ENCODE measurements at places on chromosomes 11 and 22.

- peak; percentile 85 for DNase-seq
These were observed 26.3 kb downstream of the RGL4 start for GRCh38 chr22:23716811-23717801.

DNA sequence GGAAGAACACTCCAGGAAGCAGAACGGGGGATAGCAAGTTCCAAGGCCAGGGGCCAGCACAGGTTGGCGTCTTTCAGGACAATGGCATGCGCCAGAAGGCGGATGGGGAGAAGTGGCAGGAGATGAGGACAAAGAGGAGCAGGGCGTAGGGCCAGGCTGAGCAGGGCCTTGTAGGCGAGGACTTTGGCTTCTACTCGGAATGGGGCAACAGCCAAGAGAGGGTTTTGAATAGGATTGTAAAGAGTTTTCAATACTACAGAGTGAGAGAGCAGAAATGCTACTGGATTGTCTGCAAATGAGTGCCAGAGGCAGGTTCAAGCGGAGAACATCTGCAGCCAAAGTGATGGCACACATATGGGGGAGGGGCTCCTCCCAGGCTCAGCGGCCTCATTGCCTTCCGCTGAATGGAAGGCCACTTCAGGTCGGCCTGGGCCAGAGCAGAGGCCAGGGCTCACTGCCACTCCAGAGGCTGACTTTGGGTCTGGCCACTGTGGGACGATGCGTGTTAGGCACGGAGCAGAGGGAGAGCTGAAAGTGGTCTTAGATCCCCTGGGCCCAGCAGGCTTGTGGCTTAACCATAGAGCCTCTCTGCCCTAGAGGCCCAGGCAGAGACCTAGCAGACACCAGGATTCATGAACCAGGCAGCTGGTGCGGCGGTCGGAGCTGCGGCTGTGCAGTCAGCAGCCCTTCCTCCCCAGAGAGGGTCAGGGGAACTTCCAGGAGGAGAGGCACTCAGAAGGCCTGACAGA lies 118.2 kb downstream of the DSCAML1 start:
- DNase-seq = no peak

- no peak for DNase-seq
These were observed 14.0 kb upstream of the GDPD5 start for GRCh38 chr11:75539459-75540334.

DNA sequence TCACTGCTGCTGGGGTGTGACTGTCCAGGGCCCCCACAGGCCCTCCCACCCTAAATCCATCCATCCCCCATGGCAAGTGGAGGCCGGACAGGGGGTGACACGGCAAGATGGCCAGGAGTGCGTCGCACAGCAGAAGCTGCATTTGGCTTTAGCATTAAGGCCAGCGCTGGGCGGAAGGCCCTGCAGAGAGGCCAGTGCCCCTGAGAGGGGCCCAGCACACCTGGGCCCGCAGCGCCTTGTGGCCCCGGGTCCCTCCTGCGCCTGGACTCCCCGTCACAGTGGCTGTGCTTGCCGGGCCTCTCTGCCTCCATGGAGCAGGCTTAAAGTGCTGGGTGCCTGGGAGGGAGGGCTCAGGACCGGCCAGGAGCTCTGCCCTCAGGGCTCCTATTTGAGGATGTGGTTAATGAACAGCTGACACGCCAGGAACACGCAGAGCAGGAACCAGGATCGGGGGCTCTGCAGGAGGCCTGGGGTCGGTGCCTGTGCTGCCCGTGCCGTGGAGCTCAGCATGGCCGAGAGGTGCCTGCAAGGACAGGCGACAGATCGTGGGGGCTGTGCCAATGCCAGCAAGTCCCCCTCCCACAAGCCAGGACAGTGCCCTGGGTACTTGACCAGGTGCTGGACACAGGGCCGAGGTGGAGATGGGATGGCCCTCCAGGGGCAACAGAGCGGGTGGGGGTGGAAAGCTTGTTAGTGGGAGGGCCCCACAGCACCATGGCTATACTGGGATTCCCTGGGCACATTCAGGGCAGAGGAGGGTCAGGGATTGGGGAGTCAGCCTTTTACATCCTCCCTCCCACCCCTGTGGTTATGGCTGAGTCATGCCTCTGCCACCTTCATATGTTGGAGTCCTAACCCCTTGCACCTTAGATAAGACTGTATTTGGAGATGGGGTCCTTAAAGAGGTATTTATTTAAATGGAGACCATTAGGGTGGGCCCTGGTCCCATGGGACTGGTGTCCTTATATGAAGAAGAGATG lies 30.9 kb upstream of the CARS1 start:
- DNase-seq = no peak

- DNase-seq = peak; percentile 71
These were observed 11.1 kb downstream of the PPP6R3 start for GRCh38 chr11:68471360-68472340.

- no peak for DNase-seq
These were observed 33.0 kb upstream of the OR6M1 start for GRCh38 chr11:123839131-123839530.

DNA sequence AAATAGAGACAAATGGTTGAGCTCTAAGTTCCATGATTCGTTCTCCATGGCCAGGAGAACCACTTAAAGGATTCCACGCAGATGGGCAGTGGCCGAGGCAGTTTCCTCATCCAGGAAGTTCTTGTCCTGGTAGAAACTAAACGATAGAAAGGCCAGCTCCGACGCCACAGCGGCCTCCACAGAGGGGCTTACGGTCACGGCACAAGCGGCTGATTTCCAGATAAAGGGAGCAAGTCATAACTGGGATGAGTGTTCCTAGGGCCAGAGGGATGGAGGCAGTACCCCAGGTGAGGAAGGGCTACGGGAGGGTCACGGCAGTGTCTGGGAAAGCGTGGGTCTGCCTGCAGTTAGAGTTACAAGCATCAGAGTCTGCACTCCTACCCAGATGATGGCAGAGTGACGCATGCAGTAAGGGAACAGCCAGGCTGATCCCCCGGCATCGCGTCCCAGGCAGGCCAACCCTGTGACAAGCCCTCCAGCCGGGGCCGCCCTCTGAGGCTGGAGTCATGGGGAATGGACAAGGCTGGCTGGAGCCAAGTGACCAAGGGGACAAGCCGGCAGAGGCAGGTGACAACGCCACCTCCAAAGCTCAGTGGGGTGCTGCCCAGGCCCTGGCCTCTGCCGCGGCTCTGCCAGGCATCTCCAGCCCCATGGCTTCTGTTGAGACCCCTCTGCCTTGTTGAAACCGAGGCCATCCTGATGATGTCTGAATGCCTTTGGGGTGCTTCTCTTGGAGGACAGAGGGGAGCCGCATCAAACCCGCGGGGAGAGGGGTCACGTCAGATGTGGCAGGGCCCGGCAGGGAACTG lies 475.1 kb downstream of the BRD1 start:
- DNase-seq = no peak

DNA sequence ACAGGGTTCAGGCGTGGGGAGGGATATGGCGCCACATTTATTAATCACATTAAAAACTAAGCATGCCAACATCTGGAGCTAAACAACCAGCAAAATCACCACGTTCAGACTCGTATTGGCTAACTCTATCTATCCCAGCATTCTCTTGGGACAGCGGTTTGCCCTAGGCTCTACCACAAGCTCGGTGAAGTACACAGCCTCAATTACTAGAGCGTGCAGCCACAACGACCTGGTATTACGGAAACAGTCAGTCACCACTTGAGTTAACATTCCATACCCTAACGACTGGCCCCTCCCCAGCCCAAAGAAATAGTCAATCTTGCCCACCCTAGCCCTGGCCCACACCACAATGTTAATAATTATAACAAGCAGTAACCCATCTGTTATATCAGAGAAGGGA lies 32.1 kb downstream of the APOL5 start:
- no peak for DNase-seq

GRCh38 chr11:33889296-33889695 lies 2.6 kb downstream of the LMO2 start:
- no peak for DNase-seq

DNA sequence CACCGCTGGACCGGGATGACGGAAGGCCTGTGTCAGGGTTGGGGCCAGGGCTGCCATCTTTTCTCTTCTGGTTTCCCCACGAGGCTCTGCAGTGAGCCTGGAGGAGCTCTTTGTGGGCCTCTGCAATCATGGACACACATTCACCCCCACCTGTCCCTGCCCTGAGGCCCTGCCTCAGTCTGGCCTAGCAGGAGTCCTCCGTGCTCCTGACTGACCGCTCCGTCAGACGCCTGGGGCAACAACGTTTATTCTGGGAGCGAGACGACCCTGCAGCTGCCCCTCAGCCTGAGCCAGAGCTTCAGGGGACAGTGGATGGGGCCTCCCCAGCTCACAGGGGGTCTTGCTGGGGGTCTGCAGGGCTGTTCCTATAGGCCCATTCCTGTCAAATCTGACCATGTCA lies 8.2 kb upstream of the MYEOV start:
- DNase-seq = no peak

- no peak for DNase-seq
These were observed 26.0 kb upstream of the TCF20 start for GRCh38 chr22:42296381-42296853.

GRCh38 chr11:124898711-124899110 lies 1.0 kb upstream of the ROBO4 start:
- no peak for DNase-seq

- DNase-seq = no peak
These were observed 120.3 kb upstream of the FAT3 start for GRCh38 chr11:92104349-92104748.

DNA sequence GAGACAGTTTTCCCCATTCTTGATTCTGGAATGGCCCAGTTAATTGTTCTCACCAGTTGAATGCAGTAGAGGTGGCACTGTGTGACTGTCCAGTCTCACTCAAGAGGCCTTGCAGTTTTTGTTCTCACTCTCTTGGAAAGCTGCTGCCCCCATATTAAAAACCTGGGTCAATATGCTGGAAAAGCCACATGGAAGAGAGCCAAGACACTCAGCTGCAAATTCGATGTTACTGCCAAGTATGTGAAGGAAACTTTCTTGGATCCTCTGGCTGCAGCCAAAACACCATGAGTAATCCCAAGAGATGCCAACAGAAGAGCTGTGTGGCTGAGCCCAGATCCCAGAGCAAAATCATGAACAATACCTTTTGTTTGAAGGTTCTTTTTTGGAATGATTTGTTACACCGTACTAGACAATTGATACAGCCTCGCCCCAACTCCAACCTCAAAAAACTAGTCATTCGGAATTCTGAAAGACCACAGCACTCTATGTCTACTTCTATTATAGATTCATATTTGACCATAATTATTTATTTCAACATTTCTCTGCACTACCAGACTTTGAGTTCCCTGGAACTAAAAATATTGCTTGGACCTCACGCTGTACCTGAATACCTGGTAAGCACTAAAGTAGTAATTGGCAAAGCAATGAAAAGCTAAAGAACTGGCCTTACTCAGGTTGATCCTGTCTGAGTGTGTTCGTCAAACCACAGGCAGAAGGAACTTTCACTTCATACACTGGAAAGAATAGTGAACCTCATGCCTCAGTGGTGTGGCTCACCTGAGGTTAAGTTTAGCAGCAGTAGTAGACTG lies 378.8 kb downstream of the ETS1 start:
- DNase-seq = no peak

- no peak for DNase-seq
These were observed 8.8 kb downstream of the FOXR1 start for GRCh38 chr11:118980191-118980881.

DNA sequence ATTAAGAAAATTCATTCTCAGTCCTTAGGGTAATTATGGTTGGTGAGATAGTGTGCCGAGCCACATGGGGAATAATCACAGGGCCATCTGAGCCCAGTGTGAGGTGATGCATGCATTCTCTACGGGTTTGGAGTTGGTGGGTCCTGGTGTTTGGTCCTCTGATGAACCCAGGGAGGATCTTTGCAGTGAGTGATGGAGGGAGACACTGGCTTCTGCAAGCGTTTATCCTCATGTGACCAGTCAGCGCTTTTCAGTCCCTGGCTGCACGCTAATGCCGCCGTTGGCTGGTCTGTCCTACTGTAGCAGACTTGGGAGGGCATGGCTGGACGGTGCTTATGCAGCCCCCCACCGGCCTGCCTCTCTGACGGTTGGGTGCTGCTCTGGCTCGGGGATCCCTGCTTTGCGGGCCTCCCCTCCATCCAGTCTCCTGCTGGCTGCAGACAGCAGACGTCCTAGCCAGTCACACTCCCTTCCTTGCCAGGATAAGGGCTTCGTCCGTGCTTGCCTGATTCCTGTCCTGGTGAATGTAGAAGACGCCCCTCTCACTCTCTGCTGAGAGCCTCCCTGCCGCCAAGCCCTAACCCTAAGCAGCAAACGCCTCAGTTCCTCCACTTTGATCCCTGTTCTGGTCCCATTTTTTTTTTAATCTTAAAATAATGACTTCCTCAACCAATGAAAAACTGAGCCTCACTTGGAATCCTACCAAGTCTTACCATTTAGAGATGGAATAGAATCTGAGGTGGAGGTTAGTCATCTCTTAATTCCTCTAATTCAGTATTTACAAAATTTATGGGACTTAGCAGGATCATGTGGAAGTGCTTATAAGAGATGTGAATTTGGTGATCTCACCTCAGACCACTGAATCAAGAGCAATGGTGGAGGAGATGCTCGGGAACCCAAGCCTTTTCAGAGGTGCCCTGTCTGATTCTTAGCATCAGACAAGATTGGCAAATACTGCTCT lies 143.7 kb upstream of the SORL1-AS1 start:
- DNase-seq = no peak

DNA sequence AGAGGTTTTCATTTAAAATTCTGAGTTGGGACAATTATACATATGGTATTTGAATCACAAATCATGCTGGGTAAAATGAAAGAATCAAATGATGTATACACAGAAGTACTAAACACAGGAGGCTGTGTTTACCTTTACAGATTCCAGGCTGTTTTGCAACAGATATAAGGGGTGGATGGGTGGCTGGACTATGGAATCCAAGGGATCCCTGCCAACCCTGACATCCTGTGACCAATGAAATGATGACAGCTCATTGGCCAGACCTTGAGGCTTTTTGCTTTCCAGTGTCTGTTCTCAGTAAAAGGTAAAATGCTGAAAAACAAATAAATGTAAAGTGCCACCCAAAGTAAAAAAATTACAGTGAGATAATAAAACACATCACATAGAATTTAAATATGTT lies 3.3 kb upstream of the DDI1 start:
- no peak for DNase-seq

DNA sequence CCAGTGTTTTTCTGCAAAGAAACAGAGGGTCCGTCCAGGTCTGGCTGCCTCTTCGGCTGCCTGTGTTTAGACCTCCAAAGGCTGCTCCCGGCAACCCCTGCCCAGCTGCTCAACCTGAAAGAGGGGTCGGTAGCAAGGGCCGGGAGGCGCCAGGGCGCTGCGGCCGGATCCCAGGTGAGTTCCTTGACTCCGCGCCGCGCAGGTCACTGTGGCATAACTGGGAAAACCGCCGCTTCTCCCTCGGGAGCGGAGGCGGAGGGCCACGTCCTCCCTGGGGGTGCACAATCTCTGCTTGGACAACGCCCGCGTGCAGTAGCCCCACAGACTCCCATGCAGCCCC lies 1.0 kb upstream of the BRSK2 start:
- DNase-seq = no peak

GRCh38 chr11:126452241-126453101 lies 97.0 kb downstream of the ST3GAL4 start:
- DNase-seq = no peak

Measured in CD4-positive, alpha-beta T cell treated with Interleukin-10 for 1 hour (primary cell).